ENCODE measurements at places on chromosomes 4 and X.

DNA sequence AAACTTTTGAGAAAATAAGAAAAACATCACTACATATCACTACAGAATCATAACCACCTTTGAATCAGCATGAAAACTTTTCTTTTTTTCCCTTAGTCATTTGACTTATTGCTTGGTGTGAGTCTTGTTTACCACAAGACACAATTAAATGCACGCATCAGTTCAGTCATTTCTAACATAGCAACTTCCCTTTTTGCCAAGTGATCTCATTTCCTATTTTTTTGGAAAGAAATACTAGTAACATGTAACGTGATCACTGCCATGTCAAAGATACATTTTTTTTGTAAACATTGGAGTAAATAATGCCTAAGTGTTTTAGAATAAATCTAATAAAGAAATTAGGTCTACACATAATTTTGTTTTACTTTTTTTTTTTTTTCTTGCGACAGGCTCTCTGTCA is 5.1 kb upstream of the CXCL8 start:
- DNase-seq: no peak

- no peak for DNase-seq
These were observed 36.8 kb downstream of the ANK2 start for GRCh38 chr4:113086172-113086695.

- no peak for DNase-seq
These were observed at the start of gene RPS6KA6 for GRCh38 chrX:84187533-84188319. Gene RPS6KA6 (minus strand): TSS chrX:84188199. CDS start chrX:84187899, 300 bp downstream.

DNA sequence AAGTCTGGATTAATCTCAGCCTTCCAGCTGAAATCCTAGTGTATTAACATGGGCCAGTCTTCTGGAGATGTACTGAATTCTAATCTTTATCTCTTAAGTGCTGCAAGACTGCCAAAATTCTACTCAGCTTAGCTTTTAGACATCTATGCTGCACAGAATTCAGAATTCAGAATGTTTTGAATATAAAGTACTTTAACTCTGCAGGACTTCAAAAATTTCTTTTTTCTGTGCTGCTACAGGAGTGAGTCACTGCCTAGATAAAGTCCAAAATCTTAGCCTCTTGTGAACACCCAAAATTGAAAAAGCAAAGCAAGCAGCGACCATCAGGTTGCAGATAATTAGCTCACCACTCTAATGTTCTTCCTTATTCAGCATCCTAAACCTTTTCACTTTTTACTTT is 1092.6 kb upstream of the PCDH10 start:
- no peak for DNase-seq

DNA sequence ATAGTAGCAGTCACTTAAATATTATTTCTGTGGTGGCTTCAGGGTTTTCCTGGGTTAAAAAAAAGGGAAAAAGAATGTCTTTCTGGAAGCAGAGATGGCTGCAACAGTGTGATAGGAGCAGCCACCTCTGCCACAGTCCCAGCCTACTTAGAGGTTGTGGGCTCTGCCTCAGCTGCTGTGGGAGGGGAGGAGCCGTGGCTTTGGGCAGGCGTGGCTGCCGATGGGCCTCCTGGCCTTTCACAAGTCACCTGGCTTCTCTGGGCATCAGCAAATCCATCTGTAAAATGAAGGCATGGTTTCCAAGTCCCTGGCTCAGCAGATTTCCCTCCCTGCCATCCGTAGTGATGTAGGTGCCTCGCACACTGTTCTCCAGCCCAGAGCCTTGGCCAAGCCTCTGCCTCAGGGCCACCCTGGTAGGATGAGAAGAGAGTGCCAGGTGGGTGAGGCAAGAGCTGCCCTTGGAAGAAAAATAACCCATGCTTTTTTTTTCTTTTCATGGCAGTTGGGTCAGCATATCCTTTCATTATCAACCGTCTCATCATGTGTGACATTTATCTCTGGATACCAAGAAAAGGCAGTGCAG is 66.1 kb downstream of the PTTG2 start:
- no peak for DNase-seq

- DNase-seq: no peak
These were observed 9.6 kb downstream of the CC2D2A start for GRCh38 chr4:15479089-15479912.

GRCh38 chrX:95117556-95117955 is 1443.5 kb downstream of the FAM133A start:
- DNase-seq: no peak

DNA sequence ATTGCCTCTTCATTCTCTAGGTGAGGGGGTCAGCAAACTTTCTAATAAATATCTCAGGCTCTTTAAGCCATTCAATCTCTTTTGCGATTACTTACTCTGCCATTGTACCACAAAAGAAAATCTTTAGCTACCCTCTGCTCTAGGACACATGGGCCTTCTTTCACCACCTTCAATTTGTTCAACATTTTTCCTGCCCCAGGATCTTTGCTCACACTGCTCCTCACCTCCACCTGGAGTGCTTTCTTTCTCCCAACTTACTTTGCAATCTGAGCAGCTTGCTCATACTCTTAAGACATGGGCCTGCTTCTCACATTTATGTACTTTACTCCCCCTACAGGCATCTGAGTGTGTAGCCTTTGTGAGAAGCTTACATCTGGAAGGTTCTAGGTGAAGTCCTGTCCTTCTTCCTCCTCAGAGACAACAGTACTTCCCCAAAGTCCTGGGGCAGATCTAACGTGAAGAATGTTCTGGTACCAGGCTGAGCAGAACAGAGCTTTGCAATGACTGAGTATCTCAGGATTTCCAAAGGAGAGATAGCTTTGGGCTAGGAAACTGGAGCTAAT is 55.0 kb upstream of the PRDM5 start:
- DNase-seq: no peak

- DNase-seq: no peak
These were observed 7.0 kb upstream of the TXK start for GRCh38 chr4:48141048-48141447.

DNA sequence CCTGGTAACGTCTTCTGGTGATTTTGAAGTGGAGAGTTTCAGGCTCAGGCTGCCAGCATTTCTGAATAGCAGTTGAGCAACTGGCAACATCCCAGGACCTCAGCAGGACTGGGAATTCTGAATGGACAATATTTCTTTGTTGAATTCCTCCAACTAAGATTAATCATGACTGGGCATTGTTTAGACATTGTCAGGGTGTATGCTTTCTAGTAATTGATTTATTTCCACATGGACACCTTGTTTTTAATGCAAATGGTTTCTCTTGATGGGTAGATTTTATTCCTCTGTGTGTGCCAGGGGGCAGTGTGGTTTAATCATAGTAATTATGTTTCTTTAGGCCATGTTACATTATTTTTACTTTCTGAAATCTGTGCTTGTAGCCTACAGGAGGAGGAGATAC is 1004.7 kb upstream of the LCORL start:
- no peak for DNase-seq

DNA sequence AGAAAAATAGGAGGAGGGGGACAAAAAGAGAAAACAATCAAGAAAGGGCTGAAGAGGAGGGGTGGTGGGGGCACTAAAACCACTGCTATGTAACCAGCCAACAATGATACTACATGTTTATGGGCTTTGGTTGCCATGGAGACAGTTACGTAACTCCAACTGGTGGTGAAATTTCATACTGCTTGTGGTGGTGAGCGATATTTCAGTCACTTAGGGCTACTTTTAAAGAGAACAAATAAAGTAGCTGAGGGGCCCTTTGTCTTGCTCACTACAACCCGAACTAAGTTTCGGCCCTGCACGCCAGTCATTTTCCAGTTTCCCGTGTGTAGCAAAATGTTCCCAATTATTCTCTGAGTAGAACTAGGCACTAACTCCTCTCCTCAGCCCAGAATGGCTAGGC is 275.2 kb upstream of the EDA2R start:
- no peak for DNase-seq

GRCh38 chrX:148562846-148563245 is 62.4 kb downstream of the AFF2 start:
- DNase-seq: no peak

DNA sequence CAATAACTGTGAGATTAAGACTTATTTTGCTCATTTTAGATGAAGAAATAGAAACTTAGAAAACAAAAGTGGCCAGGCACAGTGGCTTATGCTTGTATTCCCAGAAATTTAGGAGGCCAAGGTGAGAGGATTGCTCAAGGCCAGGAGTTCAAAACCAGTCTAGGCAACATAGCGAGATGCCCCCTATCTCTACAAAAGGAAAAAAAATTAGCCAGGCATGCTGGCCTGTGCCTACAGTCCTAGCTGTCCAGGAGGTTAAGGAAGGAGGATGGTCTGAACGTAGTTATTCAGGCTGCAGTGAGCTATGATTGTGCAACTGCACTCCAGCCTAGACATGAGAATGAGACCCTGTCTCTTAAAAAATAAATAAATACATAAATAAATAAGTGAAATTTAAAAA is 28.0 kb downstream of the APELA start:
- no peak for DNase-seq

- DNase-seq: no peak
These were observed 165.5 kb downstream of the EFNB1 start for GRCh38 chrX:68994135-68994890.

GRCh38 chr4:142242156-142242555 is 603.9 kb downstream of the INPP4B start:
- DNase-seq: no peak

- no peak for DNase-seq
These were observed 1.3 kb upstream of the OTUD5 start for GRCh38 chrX:48958635-48959094.

- DNase-seq: no peak
These were observed 116.7 kb upstream of the PDE5A start for GRCh38 chr4:119745351-119745750.

- DNase-seq: no peak
These were observed 18.6 kb upstream of the ZIC3 start for GRCh38 chrX:137547291-137547690.

- DNase-seq: no peak
These were observed 599.0 kb downstream of the RAB28 start for GRCh38 chr4:12884846-12885796.

GRCh38 chrX:19462231-19462630 is 53.1 kb downstream of the MAP3K15 start:
- no peak for DNase-seq

DNA sequence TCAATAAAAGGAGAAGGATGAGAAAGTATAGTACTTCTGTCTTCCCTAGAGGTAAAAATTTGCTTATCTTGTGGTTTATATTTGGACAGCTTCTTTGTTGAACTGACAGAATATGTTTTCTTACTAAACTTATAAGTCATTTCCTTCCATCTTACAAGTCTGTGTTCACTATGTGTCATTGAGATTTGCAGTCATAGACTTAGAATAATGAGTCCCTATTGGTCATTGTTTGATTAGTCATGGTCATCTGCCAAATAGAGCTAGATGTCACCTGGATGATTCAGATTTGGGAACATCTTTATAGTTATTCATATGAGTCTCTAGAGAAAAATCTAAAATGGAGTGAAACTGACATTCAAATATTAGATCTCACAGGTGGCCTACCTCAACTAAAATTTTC is 51.5 kb downstream of the SPATA18 start:
- no peak for DNase-seq

GRCh38 chr4:37623940-37624339 is 62.2 kb downstream of the RELL1 start:
- DNase-seq: no peak

- no peak for DNase-seq
These were observed 16.7 kb upstream of the AFAP1 start for GRCh38 chr4:7956270-7956808.

DNA sequence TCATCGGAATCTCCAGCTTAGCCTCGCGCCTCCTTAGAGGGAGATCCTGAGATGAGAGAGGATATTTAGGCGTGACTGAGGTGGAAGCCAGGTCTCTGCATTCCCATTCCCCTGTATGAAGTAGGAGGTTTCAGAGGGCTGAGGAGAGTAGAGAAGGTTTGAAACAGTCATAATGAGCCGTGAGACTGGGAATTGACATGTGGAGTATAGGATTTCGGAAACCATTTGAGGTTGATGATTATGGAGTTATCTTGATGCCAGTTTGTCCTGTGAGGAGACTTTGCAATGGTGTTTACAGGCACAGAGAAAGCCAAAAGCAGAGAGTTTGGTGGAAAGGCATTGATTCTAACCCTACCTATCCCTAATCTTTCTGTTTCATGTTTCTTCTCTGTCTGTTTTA is 2.0 kb downstream of the CHST7 start:
- DNase-seq: no peak

DNA sequence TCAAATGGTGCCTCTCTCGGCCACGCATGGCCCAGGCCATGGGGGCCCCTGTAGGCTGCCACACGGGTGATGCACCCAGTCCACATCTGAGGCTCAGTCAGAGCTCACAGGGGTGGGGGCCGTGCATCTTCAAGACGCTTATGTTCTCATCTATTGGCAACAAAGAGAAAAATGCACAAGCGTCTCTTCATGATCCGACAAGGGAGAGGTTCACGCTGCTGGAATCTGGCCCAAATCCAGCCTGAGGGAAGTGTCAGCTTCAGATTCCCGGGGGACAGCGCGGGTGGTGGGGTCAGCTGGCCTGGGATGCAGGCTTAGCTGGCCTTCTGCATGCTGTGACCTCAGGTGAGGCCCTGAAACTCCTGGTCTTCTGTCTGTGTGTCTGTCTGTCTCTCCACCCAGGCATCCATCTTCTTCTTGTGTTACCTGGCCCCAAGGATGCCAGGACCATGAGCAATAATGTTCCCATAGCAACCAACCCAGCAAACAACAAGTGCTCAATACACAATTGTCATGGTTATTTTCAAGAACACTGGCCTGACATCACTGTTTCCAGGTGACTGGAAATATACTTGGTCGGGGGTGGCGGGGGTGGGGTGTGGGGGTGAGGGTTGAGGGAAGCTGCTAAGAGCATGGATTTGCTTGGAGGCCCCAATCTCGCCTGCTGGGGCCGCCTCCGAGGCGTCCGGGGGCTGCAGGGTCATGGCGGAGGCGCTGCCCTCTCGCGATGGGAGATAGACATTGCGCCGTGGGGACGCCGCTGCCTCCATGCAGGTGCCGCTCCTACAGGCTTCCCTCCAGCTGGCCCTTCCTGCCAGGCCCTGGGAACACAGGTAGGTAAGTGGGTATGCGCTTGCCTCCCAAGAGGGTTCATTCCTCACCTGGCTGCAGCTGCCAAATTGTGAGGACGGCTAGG is 48.3 kb downstream of the ABLIM2 start:
- no peak for DNase-seq

DNA sequence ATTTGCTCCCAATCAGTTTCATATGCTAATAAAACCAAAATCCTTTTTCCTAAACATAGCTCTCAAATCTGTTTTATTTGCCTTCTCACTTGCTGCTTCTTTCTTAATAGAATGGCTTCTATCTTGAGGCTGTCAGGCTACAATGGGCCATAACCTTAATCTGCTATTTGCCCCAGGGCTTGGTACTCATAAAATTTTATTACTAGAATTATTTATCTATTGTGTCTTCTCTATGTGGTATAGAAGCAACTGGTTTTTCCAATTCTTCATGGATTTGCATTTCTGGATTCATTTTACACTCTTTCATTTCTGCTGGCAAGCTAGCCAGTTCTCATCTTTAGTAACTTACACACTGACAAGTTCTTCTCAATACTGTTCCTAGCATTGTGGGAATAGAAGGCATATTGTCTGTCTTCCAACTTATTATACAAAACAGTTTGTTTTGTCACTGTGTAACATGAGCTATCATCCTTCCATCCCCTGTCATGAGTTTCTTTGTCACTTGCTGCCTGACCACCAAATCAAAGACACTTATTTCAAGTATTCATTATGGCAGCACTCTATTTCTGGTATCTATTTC is 96.6 kb upstream of the KCNIP4 start:
- DNase-seq: no peak

GRCh38 chr4:60033826-60034225 is 1166.3 kb upstream of the ADGRL3 start:
- DNase-seq: no peak

GRCh38 chr4:11769434-11769833 is 340.7 kb upstream of the HS3ST1 start:
- no peak for DNase-seq

Data from activated CD4-positive, alpha-beta T cell treated with anti-CD3 and anti-CD28 coated beads, Interleukin-2, amount 50 U/mL, for 4 hours (primary cell).